ENCODE measurements at places on chromosomes 1 and 21.

DNA sequence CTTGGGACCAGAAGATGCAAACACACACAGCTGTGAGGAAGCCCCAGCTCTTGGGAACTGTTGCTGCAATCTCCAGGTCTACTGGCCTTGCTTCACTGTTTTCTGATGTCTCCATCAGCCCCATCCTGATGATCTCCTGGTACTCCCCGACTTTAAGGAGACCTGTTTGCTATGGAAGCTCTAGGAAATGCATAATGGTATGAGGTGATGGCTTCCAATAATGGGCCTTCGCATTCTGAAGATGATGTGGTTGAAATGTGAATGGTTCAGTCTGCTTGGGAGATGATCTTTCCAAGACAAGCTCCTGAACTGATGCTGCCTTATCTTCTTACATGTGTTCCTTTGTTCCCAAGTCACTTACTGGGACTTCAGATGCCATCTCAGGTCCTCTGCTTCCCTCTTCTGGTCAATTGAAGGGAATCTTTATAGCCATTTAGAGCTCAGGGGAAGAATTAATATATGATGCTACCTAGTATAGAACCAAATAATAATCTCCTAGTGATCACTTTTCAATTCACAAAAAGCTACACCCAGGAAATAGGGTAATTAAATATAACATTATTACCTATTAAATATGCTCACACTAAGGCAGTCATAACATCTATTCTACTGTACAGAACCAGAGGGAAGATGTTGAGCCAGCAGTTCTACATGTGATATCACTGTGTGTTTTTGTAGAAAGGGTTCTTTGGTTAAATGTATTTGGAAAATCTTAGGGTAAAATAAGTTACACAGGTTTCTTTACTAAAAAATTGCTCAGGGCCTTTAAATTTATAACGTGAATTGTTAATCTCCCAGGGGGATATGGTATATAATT is 73.9 kb upstream of the VTCN1 start:
- DNase-seq, result peak; percentile 21

DNA sequence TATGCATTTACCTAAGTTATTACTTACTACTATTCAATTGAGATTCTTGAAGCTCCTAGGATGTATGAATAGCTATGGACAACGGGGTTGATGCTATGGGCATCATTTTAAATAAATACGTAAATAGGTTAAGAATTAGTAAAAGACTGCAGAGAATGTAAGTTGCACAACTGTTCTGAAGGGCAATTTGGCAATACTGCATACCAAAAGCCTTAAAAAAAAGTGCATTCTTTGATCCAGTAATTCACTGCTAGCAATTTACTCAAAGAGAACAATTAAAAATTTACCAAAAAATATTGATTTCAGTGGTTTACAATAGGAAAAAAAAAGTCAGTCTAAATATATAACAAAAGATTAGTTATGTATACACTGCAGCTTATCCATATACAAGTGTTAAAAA is 3.5 kb downstream of the ARPC5 start:
- no peak for DNase-seq

- no peak for DNase-seq
Observed at GRCh38 chr1:218447010-218447689, 102.0 kb downstream of the TGFB2 start.

DNA sequence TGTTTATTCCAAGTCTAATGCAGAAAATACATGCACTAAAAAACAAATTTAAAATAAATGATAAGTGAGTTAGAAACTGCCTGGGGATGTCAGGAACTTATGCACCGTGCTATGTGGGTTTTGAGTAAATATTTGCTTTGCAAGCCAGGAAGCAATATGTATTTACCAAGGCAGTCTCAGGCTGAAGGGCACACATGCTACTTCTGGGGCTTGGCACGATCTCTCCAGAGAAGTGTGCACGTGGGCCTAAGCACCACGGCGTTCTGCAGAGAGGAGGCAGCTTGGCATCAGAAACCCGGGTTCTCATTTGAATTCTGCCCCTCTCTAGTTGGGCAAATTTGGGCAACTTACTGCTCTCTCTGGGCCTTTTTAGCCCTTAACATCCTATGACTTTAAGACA is 72.6 kb upstream of the ROR1 start:
- DNase-seq, result no peak

GRCh38 chr21:26194811-26195251 is 24.3 kb upstream of the APP start:
- no peak for DNase-seq

- no peak for DNase-seq
Observed at GRCh38 chr1:180165509-180166435, 11.1 kb downstream of the QSOX1 start.

GRCh38 chr1:38730511-38731397 is 128.8 kb downstream of the RRAGC start:
- no peak for DNase-seq

DNA sequence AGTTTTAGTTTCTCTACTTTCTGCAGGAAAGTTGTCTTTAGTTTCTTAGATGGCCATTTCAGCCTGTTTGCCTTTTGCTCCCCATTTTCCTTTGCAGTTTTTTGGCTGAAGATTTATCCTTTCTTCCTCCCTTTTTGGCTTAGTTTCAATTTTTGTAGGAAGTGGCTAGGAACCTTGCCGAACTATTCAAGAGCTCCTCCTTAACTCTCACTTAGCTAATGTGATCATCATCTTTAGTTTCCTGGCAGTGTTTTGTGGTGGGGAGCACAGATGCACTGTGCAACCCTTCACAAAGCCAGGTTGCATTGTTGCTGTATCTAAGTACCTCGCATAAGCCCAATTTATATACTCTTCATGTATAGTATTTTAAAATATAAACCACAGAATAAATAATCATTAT is 28.8 kb upstream of the CCDC181 start:
- DNase-seq, result no peak

DNA sequence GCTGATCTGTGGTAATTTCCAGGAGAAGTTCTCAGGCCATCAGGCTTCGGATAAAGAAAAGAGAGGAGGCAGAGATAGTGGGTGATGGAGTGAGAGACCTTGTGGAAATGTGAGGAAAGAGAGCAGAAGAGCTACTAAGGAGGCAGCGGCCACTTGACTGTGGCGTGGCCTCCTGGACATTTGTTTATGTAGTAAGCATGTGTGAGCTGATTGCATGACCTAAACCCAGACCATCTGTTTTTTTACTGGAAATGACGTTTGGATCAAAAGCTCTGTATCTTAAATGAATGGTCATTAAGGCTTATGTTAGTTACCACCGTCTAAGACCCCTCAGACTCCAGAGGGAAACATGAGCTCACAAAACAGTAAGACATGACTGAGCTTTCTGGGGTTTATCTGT is 13.6 kb downstream of the ATP1B1 start:
- DNase-seq, result no peak

- no peak for DNase-seq
Observed at GRCh38 chr21:28789523-28789922, 203.2 kb downstream of the LTN1 start.

GRCh38 chr1:181872562-181872961 is 188.9 kb downstream of the ZNF648 start:
- no peak for DNase-seq

GRCh38 chr21:14358775-14359174 is 24.2 kb downstream of the HSPA13 start:
- DNase-seq, result no peak

DNA sequence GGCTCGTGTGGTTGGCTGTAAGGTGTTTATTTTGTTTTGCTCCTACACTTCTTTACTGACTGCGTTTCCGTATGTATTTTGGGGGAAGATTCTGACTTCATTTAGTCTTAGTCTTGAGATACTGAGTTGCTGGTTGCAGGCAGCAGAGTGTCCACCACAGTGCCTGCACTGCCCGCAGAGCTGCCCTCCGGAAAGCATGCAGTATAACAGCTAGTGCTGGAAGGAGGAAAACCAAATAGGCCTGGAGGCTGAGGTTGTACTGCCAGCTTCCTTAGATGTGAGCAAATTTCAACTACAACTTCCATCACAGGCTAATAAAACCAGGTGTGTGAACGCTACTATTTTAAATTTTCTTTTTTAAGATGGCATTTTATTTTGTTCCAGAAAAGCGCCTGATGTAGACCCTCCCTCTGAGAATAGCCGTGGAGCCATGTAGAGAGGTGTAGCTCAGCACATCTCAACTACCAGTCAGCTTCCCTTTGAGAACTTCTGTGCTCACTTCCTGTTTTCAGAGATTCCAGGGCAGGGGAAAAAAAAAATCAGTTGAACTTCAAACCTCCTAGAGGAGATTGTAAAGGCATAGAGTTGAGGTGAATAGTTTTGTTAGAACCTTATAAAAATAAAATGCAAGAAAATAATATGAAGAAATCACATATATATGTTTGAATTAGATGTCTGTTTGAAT is 17.6 kb downstream of the LMO4 start:
- DNase-seq, result peak; percentile 33

- no peak for DNase-seq
Observed at GRCh38 chr1:60111716-60112115, 38.1 kb upstream of the C1orf87 start.

DNA sequence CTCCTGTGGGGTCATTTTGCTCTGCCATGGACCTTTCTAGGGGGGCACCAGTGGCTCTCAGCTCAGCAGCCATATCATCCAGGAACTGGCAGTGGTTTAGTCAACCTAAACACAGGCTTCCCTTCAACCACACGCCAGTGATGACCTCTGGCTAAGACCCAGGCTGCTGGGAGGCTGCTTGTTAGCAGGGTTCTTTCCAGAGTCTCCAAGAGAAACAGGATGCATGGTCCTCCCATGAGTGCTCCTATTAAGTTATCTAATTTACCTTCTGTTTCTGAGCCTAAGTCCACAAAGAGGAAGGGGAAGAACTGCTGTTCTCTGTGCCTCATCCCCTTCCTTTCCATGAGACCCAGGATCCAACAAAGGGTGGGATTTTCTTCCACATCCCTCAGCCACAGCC is 137.3 kb upstream of the PLXNA2 start:
- no peak for DNase-seq

DNA sequence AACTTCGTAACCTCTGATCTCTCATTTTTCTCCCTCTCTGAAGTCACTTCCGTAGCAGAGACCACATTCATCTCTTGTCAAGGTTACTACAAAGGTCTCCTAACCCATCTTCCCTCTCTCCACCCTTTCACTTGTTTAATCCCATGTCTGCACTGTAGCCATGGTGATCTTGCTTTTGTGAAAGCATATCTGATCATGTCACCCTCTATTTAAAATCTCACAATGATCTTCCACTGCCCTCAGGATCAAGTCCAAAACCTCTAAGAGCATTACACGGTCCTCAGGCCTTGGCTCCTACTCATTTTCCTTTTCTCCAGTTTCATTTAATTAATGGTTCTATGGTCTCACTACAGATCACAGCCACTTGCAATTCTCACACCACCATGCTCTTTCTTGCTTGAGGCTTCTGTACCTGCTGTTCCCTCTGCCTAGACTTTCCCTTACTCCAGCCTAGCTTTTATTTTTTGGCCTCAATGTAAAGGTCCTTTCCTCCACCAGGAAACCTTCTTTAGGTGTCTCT is 12.1 kb downstream of the ARHGEF11 start:
- DNase-seq, result no peak

DNA sequence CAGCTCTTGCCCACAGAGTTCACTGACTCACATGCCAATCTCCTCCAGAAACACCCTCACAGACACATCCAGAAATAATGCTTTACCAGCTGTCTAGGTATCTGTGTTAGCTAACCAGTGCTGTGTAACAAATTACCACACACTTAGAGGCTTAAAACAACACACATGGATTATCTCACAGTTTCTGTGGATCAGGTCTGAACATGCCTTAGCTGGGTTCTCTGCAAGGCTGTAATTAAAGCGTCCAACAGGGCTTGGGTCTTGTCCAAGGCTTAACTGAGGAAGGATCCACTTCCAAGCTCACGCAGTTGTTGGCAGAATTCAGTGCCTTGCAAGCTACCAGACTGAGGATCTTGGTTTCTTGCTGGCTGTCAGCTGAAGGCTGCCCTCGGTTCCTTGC is 92.5 kb upstream of the RGS4 start:
- no peak for DNase-seq

GRCh38 chr1:210024996-210025395 is 87.0 kb downstream of the SYT14 start:
- no peak for DNase-seq

- DNase-seq, result no peak
Observed at GRCh38 chr1:9842781-9843575, 19.2 kb upstream of the CLSTN1 start.

DNA sequence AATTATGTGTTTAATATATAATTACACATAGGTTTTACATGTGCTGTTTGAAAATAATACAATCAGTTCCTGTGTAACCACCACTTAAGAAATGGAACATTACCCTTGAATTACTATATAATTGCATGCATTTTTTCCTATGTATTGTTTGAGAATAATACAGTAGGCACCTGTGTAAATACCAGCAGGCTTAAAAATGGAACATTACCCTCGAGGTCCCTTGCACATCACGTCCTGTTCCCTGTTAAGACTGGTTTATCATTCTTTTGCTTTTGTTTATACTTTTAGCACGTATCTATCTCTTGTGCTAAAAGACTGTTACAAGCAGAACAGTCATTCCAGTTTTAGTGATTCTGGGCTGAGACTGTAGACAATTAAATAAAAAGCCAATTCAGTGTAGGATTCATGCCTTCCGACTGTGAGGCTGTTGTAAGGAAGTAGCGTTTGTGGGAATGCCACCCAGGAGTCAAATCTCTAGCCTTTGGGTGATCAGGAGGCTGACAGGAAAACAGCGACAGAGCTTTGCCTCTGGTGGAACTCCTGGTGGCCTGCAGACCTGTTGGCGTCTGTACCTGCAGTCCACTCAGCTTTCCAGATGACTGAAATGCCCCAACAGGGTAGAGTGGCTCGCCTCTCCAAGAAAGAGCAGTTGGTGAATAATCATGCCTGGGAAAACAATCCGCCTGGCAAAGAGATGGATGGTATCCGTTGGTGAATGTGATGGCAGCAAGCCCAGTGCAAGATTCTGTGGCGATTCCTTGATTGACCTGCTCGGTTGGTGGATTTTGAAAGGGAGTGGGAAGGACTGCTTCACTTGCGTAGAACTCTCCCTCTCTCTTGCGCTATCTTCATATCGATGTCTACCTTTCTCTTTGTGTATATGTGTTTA is 58.0 kb downstream of the DISC1 start:
- DNase-seq, result no peak

GRCh38 chr1:2431103-2431502 is 18.7 kb upstream of the PEX10 start:
- no peak for DNase-seq

GRCh38 chr1:21311016-21311415 is 20.8 kb upstream of the ECE1 start:
- DNase-seq, result no peak

DNA sequence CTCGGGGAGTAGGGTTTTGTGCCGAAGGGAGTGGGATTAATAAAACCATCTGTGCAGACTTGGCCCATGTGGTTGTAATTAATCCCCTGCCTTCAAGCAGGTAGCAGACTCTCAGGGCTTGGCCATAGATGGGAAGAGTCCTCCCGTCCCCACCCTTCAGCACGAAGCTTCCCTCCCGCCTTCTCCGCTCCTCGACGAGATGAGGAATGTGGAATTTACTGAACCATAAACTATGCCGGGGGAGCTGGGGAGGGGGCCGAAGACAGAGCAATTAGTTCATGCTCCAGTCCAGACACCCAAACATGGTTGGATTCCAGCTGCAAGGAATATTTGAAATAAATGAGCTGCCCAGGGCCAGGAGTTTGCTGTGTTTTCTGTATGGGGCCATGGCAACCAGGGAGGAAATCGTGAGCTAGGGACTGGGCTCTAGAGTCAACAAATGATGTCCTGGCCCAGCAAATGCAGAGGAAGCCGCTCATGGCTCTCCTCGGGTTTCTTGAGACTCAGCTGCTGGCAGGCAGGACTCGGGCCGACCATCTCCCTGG is 78.8 kb downstream of the SPSB1 start:
- DNase-seq, result no peak

GRCh38 chr1:228364706-228365213 is 41.9 kb downstream of the TRIM11 start:
- no peak for DNase-seq

Data from suppressor macrophage treated with lipopolysaccharide for 4 hours (primary cell).